ENCODE measurements at places on chromosomes 5 and 9.

- H3K4me3 ChIP-seq = no peak overlapping the region
- H3K27ac ChIP-seq = no peak overlapping the region
- H3K36me3 ChIP-seq = no peaks in the 10 kb centered on the region
These were observed 81.2 kb upstream of the UBTD2 start for GRCh38 chr5:172364773-172365172.

- no peak overlapping the region for H3K4me3 ChIP-seq
- peak overlapping the region; percentile 45 for H3K27ac ChIP-seq
- no peaks in the 10 kb centered on the region for H3K36me3 ChIP-seq
- H3K4me1 ChIP-seq = peaks cover 7% of the 10 kb centered on the region
- ATAC-seq = no peak
These were observed 87.1 kb upstream of the SAP30L start for GRCh38 chr5:154358516-154359220.

DNA sequence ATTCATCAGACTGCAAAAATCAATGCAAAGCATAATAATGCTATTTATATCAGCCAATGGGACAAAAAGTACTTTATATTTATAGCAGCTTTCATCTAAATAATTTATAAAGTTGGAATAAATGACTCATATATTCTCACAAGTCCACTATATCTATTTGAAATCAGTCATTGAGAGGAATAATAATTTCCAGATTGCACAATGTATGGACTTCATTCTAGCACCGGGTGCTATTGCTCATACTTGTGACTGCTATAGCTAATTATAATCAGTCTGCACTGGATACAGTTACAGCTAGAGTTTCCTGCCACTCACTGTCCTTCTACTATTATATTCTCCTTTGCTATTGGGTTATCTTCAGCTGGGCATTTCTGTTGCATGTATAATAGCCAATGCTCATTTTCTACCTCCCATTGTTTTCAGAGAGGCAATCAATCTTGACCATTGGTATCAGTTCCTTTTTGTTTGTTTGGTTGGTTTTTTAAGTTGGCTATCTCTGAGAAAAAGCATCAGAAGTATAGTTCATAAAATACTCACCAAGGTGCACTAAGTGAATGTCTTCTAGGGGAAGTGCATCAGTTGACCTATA, 1.9 kb downstream of the CDH18 start:
- no peak for ATAC-seq
- no peaks in the 10 kb centered on the region for H3K36me3 ChIP-seq
- no peak overlapping the region for H3K4me3 ChIP-seq
- H3K27me3 ChIP-seq = no peaks in the 10 kb centered on the region
- H3K4me1 ChIP-seq = no peaks in the 10 kb centered on the region

DNA sequence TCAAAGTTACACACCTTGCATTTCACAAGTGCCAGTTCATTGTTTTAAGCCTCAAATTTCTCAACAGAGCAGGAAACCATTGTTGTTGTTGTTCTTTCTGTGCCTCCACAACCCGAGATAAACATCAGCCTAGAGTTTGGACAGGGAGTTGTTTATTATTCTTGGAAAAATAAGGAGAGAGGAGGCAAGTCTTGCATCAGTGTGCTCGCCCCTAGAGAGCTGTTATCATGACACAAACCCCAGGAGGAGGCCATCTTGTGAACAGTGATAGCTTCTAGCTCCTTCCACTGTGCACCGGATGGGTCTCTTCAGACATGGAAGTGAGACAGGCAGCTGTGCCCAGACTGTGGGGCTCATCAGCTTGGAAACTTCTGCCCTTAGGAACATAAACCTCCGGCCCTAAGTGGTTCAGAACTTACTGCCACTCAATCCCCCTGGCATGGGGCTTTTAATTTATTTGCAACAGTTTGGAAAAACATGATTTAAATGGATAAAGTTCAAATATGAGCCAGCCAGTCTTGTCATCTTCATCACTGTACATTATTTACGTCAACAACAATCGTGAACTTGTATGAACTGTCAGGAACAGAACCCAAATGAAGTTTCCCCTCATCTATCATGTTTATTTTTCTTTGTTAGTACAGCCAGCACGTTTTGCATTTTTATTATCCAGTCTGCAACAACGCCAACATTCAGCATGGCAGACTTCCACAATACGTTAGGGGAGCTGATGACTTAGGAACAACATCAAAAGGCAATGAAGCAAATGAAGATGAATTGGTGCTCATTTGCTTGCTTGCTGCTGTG, 181.7 kb upstream of the S1PR3 start:
- no peaks in the 10 kb centered on the region for H3K36me3 ChIP-seq
- H3K4me1 ChIP-seq = no peaks in the 10 kb centered on the region
- H3K4me3 ChIP-seq = no peak overlapping the region
- ATAC-seq = no peak

DNA sequence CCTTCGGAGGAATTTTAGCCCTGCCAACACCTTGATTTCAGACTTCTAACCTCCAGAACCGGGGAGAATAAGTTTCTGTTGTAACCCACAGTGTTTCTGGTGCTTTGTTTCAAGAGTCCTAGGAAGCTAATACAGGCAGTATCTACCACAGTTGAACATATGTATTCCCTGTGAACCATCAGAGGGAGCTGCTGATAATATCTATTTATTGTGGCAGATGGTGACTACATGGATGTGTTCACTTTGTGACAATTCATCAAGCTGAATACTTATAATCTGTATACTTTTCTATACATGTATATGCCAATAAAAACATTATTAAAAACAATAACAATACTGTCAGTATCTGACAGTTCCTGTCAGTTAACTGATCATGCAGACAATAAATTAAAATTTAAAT, 137.2 kb upstream of the GNA14 start:
- H3K36me3 ChIP-seq = peaks cover 27% of the 10 kb centered on the region
- no peak overlapping the region for H3K4me3 ChIP-seq
- peaks cover 21% of the 10 kb centered on the region for H3K4me1 ChIP-seq
- no peak for ATAC-seq
- no peak overlapping the region for H3K27ac ChIP-seq
- H3K27me3 ChIP-seq = no peaks in the 10 kb centered on the region

- peak overlapping the region; percentile 63 for H3K4me3 ChIP-seq
- peaks cover 47% of the 10 kb centered on the region for H3K4me1 ChIP-seq
- H3K36me3 ChIP-seq = no peaks in the 10 kb centered on the region
- peak overlapping the region; percentile 69 for H3K27ac ChIP-seq
These were observed 15.3 kb downstream of the KLF9 start for GRCh38 chr9:70399141-70399540.

- H3K27ac ChIP-seq = no peak overlapping the region
- peaks cover 5% of the 10 kb centered on the region for H3K4me1 ChIP-seq
- H3K4me3 ChIP-seq = no peak overlapping the region
- ATAC-seq = no peak
- no peaks in the 10 kb centered on the region for H3K36me3 ChIP-seq
These were observed 310.4 kb upstream of the EFNA5 start for GRCh38 chr5:107980923-107981692.

DNA sequence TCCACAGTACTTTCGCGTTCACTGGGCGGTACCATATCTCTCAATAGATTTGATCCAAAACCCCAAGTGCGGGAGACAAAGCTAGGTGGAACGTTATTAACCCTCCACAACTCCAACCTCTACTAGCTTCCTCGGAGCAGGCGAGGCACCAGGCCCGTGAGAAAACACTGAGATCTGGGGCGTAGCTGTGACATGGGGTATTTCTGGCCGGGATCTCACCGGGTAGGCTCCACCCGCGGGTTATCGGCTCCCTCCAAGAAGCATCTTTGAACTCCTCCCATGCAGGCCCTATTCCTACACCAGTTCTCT, 350 bp upstream of the SLC25A46 start:
- peak overlapping the region; percentile 83 for H3K4me3 ChIP-seq
- peaks cover 14% of the 10 kb centered on the region for H3K36me3 ChIP-seq
- H3K27me3 ChIP-seq = peaks cover 6% of the 10 kb centered on the region
- peaks cover 14% of the 10 kb centered on the region for H3K4me1 ChIP-seq
- peak; percentile 71 for ATAC-seq

DNA sequence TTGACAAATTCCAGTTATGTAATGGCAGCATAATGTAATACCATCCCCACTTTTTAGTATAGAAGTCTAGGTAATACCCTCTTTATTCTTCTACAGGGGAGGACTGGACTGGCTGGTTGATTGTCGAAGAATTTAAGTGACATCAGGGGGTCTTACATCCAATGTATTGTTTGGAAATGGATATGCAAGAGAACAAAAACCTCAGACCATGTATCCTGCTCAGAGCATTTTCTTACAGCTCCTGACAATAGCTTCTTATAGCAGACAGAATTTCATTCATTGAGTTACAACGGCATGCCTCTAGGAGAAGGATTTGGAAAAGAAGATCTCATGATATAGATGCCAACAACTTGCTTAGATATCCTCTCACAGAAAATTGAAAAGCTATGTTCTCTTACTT, 2032.3 kb downstream of the EFNA5 start:
- no peaks in the 10 kb centered on the region for H3K36me3 ChIP-seq
- no peak overlapping the region for H3K4me3 ChIP-seq
- no peak for ATAC-seq
- H3K27me3 ChIP-seq = no peaks in the 10 kb centered on the region

DNA sequence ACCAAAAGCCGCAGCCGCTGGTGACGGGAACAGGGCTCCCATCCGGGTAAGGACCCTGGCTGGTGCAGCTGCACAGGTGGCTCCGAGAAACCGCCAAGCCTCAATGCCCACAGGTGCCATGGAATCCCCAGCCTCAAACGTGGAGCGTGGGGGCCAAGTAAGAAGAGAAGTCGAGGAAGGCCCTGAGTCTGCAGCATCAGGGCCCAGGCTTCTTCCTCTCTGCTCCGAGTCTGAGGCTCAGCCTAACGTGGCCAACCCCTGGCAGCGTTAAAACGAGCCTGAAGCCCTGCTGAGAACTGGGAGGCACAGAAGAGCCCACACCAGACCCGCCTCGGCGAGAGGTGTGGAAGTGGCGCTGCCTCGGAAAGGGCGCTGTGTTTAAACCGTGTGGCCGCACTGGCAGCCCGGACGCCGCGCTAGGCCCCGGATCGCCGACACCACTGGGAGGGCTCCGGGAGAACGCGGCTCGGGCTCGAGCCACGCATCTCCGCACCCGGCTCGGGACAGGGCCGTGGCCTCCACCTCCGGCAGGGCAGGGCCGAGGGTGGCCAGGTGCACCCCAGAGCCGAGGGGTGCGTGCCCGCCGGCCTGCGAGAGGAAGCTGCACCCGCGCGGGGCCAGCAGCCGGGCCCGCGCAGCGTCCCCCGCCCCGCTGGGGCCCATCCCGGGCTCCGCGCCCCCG, 730 bp downstream of the ZMYND19 start:
- peak; percentile 5 for ATAC-seq
- peak overlapping the region; percentile 58 for H3K27ac ChIP-seq
- no peaks in the 10 kb centered on the region for H3K27me3 ChIP-seq
- peak overlapping the region; percentile 70 for H3K4me3 ChIP-seq

DNA sequence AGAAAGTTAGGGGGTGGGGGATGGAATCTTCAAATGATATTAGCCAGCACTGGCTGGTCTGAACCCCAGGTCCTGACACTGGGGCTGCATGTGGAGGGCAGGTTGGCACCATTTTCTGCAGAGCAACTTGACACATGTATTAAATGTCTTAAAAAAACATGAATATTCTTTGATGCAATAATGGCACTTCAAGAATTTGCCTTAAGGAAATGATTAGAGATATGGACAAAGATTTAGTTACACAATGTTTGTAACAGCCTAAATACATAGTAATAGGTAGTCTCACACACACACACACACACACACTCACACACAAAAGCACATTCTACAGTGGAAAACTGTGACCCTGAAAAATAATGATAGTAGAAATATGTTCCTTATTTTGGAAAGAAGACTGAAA, 3.6 kb downstream of the SVEP1 start:
- H3K27me3 ChIP-seq = peaks cover 39% of the 10 kb centered on the region
- no peak for ATAC-seq
- H3K4me1 ChIP-seq = no peaks in the 10 kb centered on the region
- no peak overlapping the region for H3K4me3 ChIP-seq
- no peaks in the 10 kb centered on the region for H3K36me3 ChIP-seq

GRCh38 chr5:132369474-132370180, at the start of gene SLC22A5:
Gene SLC22A5 (plus strand): TSS chr5:132369710. CDS start chr5:132369973, 263 bp downstream.
- peak within 1 kb of the TSS; percentile 87 for H3K27ac ChIP-seq
- peaks cover under 1% of the 10 kb centered on the region for H3K36me3 ChIP-seq
- no peaks in the 10 kb centered on the region for H3K27me3 ChIP-seq
- H3K4me1 ChIP-seq = no peaks in the 10 kb centered on the region

- no peak for ATAC-seq
- peaks cover 9% of the 10 kb centered on the region for H3K27me3 ChIP-seq
- no peaks in the 10 kb centered on the region for H3K4me1 ChIP-seq
- no peak overlapping the region for H3K27ac ChIP-seq
- no peak overlapping the region for H3K4me3 ChIP-seq
These were observed 296.6 kb upstream of the PCSK5 start for GRCh38 chr9:75593920-75594319.

- no peaks in the 10 kb centered on the region for H3K4me1 ChIP-seq
- H3K4me3 ChIP-seq = no peak overlapping the region
- H3K36me3 ChIP-seq = no peaks in the 10 kb centered on the region
- peaks cover 5% of the 10 kb centered on the region for H3K27me3 ChIP-seq
These were observed 145.6 kb upstream of the TNC start for GRCh38 chr9:115263371-115264075.

DNA sequence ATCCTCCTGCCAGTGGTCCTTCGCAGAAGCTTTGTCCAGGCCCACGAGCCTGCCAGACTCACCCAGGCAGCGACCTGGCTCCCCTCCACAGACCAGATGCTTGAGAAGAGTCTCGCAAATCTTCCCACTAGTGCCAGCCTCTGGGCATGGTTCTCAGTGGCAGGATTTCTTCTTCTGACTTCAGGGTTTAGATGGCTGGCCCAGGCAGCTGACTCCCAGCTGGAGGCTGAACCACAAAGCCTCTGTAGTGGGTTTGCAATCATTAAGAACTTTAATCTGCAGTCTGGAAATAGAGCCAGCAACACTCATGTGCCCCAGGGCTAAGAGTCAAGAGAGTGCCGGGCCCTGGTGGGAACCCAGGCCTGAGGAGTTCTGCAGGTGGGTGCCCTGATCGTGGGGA, 90.6 kb upstream of the ICE1 start:
- no peaks in the 10 kb centered on the region for H3K4me1 ChIP-seq
- no peak for ATAC-seq
- H3K4me3 ChIP-seq = no peak overlapping the region
- H3K27ac ChIP-seq = no peak overlapping the region
- peaks cover 14% of the 10 kb centered on the region for H3K27me3 ChIP-seq
